ENCODE measurements at places on chromosomes 16 and 17. TPM values are rescaled to one million over a fixed set of nuclear protein-coding genes. Genes with fewer than 3 reads are reported as not detected.

- no peak overlapping the region for H3K4me3 ChIP-seq
- H3K27me3 ChIP-seq: no peaks in the 10 kb centered on the region
- no peak for DNase-seq
- H3K4me1 ChIP-seq: no peaks in the 10 kb centered on the region
- H3K27ac ChIP-seq: no peak overlapping the region
Observed at GRCh38 chr17:12815642-12816141, 26.4 kb downstream of the ARHGAP44 start.

DNA sequence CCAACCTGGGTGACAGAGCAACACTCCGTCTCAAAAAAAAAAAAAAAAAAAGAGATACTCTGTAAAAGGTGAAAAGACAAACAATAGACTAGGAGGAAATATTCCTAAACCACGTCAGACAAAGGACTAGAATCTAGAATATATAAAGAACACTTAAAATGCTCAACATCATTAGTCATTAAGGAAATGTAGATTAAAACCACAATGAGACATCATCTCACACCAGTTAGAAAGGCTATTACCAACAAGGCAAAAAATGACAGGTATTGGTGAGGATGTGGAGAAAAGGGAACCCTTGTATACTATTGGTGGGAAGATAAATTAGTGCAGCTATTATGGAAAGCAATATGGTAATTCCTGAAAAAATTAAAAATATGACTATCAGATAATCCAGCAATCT, 903.1 kb upstream of the SOX9 start:
- no peak overlapping the region for H3K4me3 ChIP-seq
- H3K27me3 ChIP-seq: no peaks in the 10 kb centered on the region
- H3K36me3 ChIP-seq: no peaks in the 10 kb centered on the region
- H3K4me1 ChIP-seq: no peaks in the 10 kb centered on the region

DNA sequence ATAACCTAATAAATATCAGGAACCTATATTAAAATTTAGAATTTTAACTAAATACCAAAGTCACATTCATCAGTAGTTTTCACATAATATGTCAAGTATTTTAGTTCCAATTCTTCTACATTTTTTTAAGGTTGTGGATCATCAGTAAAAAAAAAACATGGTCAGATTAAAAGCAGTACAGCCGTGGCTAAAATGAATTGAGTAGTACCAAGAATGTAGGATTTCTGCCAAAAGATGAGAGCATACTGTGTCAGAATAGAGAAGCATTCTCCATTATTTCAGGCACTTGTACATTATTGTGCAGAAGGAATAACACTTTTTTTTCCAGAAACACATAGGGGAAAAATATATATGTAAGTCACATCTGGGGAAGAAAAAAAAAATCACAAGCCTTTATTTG, 1176.1 kb downstream of the CDH11 start:
- no peak for DNase-seq
- no peaks in the 10 kb centered on the region for H3K27me3 ChIP-seq
- no peak overlapping the region for H3K4me3 ChIP-seq
- H3K27ac ChIP-seq: no peak overlapping the region

DNA sequence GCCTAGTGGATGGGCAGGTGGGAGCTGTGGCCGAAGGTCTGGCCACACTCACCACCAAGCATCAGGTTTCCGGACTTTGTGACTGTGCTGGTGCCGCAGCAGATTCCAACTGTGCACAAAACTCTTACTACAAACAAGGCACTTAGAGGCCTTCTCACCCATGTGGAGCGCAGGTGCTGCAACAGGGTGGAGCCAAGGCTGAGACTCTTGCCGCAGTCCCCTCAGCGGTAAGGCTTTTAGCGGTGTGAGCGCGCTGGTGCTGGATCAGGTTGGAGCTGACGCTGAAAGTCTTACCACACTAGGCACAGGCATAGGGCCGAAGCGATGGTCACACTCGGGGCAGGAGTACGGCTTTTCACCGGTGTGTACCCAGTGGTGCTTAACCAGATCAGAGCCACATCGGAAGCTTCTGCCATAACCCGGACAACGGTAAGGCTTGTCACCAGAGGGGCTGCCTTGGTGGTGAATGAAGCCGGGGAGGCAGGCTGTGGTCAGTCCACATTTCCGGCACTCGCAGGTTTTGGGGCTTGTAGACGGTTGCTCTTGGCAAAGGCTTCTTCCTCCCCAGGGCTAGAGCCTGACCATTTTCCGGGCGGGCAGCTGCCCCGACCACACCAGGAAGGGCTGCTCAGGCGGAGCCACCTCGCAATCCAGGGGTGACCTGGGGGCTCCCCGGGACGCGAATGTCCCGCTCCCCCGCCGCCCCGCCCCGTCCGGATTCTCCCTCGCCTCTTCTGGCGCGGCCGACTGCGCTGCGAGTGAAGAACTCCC, 1.0 kb upstream of the ARMC5 start:
- H3K27ac ChIP-seq: peak overlapping the region; percentile 98
- peak overlapping the region; percentile 62 for H3K4me3 ChIP-seq
- H3K4me1 ChIP-seq: peaks cover 44% of the 10 kb centered on the region
- peak; percentile 28 for DNase-seq
- no peaks in the 10 kb centered on the region for H3K36me3 ChIP-seq

GRCh38 chr16:5066511-5066910, 755 bp upstream of the C16orf89 start:
- H3K4me3 ChIP-seq: no peak overlapping the region
- DNase-seq: no peak
- peaks cover 54% of the 10 kb centered on the region for H3K27me3 ChIP-seq
- no peak overlapping the region for H3K27ac ChIP-seq
- H3K36me3 ChIP-seq: no peaks in the 10 kb centered on the region

Gene NPIPA3
- total RNA-seq: 6.7 TPM

GRCh38 chr17:7147772-7148171, 31.4 kb downstream of the ASGR1 start:
- no peaks in the 10 kb centered on the region for H3K27me3 ChIP-seq
- H3K4me3 ChIP-seq: no peak overlapping the region
- no peak for DNase-seq
- no peaks in the 10 kb centered on the region for H3K4me1 ChIP-seq

Gene SLC6A2
- not detected for total RNA-seq

DNA sequence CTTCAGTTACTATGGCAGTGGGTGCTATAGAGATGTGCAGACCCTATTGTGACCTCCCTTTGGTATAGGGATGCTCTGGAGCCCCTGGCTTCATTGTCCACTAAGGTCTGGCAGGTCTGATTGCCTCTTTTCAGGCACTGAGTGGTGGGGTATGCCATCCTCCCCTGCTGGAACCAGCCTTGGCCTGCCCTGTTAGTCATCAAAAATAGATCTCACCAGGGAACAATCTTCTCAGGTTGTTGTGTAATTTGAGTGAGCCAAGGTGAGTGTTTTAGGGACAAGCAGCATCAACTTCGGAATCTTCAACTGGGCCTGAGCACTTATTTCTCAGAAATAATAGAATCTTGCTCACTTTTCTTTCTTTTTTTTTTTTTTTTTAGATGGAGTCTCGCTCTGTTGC, 19.6 kb downstream of the HMOX2 start:
- H3K27ac ChIP-seq: no peak overlapping the region
- no peak overlapping the region for H3K4me3 ChIP-seq
- no peak for DNase-seq
- H3K27me3 ChIP-seq: no peaks in the 10 kb centered on the region

DNA sequence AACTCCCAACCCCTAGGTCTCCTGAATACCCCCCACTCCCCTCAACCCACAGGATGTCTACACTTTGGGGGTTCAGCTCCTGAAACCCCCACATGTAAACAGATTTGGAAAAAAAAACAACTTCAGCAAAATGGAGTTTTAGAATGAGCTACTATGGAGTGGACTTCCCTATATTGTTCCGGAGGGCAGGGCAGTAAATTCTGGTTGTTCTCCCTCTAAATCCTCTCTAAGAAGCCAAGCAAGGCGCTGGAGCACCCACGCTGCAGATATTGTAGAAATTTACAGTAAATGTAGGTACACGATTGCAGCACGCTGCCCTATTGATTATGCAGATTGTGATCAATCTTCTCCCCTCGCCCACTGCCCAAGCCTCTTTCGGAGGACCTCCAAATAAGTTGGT, 8.5 kb upstream of the ZFHX3 start:
- DNase-seq: no peak
- H3K4me1 ChIP-seq: peaks cover 51% of the 10 kb centered on the region
- H3K36me3 ChIP-seq: no peaks in the 10 kb centered on the region
- H3K27ac ChIP-seq: peak overlapping the region; percentile 88
- H3K27me3 ChIP-seq: no peaks in the 10 kb centered on the region

Gene KRT31
- total RNA-seq: not detected

Gene HAP1
- 1.4 TPM for total RNA-seq

DNA sequence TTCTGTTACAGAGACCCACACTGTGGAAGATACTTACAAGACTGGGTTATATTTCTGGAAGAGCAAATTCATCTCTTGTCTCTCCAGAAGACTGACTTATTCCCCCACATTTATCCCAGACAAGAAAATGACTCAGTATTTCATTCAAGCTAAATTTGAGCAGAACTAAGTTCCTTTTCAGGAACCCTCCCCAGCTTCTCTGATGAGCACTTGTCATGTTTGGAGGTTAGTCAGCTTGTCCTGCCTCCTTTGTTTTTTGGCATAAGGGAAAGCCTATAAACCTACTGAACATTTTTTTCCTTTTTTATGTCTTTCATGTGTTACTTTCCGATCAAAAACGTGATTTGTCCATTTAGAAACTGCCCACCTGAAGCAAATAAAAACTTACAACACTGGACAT, 198.0 kb downstream of the C16orf95 start:
- H3K36me3 ChIP-seq: no peaks in the 10 kb centered on the region
- no peak for DNase-seq
- no peak overlapping the region for H3K4me3 ChIP-seq
- no peaks in the 10 kb centered on the region for H3K4me1 ChIP-seq

GRCh38 chr16:77853161-77853560, 64.8 kb downstream of the VAT1L start:
- H3K27ac ChIP-seq: no peak overlapping the region
- no peak overlapping the region for H3K4me3 ChIP-seq
- no peaks in the 10 kb centered on the region for H3K27me3 ChIP-seq
- peak; percentile 6 for DNase-seq
- no peaks in the 10 kb centered on the region for H3K36me3 ChIP-seq
- H3K4me1 ChIP-seq: no peaks in the 10 kb centered on the region

DNA sequence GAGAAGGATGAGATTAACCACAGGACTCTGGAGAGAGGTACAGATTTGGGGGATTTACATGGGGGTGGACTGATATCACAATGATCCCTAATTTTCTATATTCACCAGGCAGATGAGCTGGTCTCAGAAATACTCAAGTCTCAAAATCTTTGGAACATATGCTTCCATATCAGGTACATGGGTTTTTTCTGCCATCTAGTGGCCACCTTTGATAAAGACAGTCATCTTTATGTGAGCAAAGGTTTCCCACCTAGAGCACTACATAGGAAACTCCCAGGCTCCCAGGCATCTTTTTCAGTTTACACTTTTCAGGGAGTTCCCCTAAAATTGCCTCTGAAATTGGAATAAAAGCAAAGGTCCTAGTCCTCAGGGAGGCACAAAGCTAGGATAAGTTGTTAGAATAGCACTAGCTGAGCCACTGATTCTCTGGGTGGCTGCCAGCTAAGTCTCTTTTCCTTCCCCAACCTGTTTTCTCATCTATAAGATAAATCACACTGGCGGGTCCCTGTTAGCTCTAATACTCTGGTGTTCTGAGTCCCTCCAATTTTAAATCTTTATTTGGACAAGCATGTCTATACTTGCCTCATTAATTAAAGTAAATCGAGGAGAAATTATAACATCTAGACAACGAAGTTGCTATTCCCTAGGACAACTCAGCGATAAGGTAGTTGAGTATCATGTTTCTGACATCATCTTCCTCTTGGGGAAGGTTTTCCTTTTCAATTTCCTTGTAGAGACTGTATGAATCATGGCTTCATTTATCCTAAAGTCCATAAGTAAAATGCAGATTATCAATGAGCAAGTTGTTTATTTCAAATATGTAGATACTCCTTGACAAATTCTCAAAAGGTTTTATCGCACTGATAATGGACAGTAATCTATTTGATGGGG, 19.0 kb upstream of the MON1B start:
- no peak overlapping the region for H3K4me3 ChIP-seq
- H3K4me1 ChIP-seq: no peaks in the 10 kb centered on the region
- no peak overlapping the region for H3K27ac ChIP-seq
- peak; percentile 74 for DNase-seq
- H3K27me3 ChIP-seq: peaks cover 25% of the 10 kb centered on the region
- H3K36me3 ChIP-seq: no peaks in the 10 kb centered on the region

GRCh38 chr16:3274490-3274889, 8.8 kb upstream of the ZNF263 start:
- peak; percentile 34 for DNase-seq
- peaks cover 3% of the 10 kb centered on the region for H3K4me1 ChIP-seq
- H3K36me3 ChIP-seq: no peaks in the 10 kb centered on the region
- peaks cover 16% of the 10 kb centered on the region for H3K27me3 ChIP-seq

DNA sequence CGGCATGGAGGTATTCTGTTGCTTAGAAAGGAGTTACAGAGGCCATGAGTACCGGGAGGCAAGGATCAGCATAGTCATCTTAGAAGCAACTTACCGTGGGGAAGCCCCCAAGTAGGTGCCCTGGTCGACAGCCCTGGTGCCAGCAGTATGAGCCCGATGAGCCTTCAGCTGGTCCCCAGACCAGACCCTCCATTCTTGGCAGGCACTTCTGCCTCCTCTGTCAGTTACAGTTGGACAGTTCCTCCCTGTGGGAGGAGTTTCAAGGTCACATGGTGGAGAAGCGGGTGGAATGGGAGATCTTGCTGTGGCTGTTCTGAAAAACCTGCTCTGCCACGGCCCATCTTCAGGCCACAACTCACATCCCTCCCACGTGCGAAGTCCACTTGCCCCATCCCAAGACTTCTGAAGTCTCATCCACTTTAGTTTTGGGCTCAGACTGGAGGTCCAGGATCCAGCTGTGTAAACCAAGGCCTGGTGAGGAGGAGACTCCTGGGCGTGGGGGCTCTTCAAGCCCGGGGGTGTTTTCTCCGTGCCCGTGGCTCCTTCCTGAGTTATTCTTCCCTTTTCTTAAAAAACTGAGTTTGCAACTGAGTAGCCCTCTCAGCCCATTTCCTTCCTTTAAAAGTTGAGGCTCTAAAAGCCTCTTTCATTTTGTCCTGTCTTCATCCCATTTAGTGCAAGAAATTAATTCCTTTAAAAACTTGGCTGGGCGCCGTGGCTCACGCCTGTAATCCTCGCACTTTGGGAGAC, 133.5 kb downstream of the SEC14L1 start:
- no peaks in the 10 kb centered on the region for H3K4me1 ChIP-seq
- H3K27ac ChIP-seq: no peak overlapping the region
- no peaks in the 10 kb centered on the region for H3K36me3 ChIP-seq
- H3K4me3 ChIP-seq: no peak overlapping the region

Gene CCL17
- not detected for total RNA-seq

Measured in A673 (cell line).